Globus pallidus (tissue), 1 donor: ENCODE measurements at places on chromosomes 7 and 10.
A peak's percentile ranks its signal among the peaks of the same experiment; 100 is the strongest.

DNA sequence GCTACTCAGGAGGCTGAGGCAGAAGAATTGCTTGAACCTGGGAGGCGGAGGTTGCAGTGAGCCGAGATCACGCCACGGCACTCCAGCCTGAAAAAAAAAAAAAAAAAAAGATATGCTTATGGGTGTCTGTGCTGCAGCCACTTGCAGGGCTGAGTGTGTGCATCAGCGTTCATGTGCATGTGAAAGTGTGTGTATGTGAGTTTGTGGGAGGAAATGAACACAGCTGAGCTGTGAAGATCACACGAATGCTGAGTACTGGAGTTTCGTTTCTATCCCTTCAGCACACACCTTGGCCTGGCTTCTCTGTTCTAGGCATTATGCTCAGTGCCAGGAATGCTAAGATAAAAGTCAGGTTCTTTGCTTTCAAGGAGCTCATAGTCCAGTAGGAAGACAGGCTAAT, 12.0 kb upstream of the SVOPL start:
- no peak for DNase-seq

GRCh38 chr10:81576336-81576735, 298.7 kb upstream of the NRG3 start:
- no peak for DNase-seq

DNA sequence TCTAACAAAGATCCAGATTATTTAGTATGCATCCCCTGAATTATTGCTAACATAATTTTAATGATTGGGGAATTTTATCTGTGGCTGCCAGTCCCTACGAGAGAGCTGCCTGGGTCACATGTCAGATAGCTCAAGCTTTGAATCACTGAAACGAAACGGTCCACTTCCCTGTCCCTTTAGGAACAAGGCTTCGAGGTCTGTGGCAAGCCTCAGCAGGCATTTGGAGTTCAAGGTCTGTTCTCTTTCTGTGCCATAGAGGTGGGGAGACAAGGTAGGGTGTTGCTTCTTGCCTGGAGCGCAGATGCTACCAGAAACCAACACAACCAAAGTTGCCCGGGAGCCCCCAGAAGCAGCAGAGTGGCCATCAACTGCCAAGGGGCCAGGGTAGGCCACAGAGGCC, 13.9 kb upstream of the SH2D4B start:
- no peak for DNase-seq

DNA sequence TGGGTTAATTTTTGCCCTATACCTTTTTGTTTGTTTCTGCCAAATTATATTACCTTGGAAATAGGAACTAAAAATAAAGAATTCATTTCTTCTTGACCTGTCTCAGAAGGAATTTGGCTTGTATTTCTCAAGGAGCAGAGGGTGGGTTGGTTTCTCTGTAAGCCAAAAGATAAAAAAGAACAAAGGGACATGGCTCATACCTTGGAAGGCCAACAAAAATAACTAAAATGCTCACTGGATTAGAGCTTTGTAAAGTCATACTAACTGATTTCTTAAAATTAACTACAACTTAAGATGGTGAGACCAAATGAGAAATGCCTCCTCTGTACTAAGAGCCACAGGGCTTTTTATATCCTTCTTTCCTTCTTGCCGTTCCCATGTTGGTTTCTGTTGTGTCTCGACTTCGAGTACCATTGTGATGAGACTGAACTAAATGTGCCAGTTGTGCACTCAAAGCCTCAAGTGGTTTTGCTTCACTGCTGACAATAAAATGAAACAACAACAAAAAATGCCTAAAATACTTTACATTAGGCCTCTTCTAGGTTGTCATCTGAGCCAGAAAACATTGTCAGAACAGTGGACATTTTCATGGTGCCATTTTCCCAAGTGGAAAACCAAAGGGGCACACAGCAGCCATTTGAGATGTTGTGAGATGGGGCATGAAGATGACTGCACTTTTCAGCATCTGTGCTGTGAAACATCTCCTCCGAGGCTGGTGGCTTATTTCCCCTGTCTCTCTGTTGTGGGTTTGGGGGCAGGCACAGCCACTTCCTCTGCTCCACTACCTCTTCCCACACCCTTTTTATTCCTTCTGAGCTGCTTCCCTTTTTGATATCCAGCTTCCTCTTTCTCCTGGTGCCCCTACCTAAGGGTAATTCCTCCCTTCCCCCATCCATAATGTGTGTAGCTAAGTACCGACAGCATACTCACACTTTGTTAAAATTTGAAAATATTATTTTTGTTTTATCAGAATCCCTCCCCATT, 51.8 kb upstream of the AGR3 start:
- peak; percentile 50 for DNase-seq

DNA sequence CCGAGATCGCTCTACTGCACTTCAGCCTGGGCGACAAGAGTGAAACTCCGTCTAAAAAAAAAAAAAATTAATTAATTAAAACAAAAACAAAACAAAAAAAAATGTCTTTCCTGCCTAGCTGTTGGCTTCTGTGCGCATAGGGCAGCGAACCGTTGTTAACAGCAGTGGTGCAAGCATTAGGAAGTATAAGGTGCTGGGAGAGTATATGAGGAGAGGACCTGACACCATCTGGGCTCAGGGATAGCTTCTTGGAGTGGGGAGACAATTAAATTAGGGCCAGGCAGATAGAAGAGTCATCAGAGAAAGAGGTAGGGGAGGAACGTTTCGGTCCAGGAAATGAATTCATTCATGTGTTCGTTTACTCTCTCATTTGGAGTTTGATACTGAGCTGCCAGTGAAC, 46.2 kb upstream of the EZH2 start:
- no peak for DNase-seq

DNA sequence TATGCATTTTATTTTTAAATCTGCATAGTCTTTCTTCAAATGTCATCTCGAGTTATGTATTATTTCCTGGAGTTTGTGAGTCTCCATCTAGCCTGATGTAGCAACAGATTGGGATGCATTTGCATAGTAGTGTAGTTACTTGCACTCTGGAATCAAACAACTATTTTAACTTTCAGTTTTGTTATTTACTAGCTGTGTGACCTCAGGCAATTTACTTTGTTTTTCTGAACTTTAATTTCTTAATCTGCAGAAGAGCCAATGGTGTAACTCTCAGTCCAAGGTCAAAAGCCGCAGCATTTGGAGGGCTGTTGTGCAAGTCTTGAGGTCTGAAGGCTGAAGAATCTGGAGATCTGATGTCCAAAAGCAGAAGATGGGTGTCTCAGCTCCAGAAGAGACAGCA, 175.8 kb upstream of the SORCS1 start:
- no peak for DNase-seq

- no peak for DNase-seq
These were observed 50.2 kb downstream of the KCNH2 start for GRCh38 chr7:150927956-150928344.

DNA sequence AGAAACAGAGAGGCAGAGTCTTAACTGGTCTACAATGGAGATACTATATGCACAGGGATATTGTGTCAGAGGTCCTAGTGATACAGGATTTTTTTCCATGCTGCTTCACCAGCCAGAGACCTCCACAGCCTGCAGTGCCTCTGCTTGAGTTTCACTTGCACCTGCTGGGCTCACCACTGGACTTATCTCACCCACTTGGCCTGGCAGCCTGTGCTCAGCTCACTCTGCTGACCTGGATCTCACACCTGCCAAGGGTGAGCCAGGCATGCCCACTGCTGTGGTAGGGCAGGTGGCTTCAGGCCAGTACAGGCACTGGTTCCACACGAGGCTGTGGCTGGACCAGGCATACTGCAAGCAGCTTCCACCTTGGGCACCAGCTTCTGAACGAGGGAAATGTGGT, 36.6 kb downstream of the PNLIPRP3 start:
- DNase-seq, result no peak

DNA sequence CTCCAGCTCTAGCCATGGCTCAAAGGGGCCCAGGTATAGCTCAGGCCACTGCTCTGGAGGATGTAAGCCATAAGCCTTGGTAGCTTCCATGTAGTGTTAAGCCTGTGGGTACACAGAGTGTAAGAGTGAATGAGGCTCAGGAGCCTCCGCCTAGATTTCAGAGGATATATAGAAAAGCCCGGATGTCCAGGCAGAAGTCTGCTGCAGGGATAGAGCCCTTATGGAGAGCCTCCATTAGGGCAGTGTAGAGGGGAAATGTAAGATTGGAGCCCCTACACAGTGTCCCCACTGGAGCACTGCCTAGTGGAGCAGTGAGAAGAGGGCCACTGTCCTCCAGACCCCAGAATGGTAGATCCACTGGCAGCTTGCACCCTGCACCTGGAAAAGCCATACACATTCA, 240.8 kb upstream of the KLF14 start:
- DNase-seq, result no peak

DNA sequence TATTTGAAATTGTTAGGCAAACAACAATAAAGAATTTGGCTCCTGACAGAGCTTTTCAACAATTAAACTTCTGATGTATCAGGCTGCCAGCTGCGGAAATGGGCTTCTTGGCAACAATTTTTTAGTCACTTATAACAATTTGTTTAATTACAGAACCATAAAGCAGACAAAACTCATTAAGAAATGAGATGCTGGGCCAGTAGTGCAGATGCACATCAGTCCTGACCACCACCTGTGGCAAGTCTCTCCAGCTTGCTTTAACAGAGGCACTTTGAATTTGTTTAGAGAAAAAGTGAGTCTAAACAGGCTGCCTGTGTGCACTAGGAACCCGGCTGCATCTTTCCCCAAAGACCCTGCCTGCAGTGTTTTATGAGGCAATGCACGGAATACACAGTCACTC, 1124.4 kb downstream of the NXPH1 start:
- no peak for DNase-seq

DNA sequence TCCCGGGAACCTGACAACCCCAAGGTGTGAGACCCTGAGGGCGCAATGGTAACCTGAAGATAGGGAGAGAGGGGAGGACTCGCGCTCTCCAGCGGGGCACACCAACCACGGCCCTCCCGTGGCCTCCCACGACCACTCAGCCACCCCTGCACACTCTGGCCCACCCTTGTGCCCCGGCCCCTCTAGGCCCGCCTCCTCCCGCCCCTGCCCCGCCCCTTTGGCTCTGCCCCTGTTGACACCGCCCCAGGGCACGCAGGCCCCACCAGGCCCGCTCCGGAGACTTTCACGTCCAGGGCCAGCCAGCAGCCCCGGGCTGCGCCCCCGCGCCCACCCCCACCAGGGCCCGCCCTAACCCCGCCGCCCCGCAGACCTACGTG, 10.9 kb downstream of the ATG9B start:
- no peak for DNase-seq

DNA sequence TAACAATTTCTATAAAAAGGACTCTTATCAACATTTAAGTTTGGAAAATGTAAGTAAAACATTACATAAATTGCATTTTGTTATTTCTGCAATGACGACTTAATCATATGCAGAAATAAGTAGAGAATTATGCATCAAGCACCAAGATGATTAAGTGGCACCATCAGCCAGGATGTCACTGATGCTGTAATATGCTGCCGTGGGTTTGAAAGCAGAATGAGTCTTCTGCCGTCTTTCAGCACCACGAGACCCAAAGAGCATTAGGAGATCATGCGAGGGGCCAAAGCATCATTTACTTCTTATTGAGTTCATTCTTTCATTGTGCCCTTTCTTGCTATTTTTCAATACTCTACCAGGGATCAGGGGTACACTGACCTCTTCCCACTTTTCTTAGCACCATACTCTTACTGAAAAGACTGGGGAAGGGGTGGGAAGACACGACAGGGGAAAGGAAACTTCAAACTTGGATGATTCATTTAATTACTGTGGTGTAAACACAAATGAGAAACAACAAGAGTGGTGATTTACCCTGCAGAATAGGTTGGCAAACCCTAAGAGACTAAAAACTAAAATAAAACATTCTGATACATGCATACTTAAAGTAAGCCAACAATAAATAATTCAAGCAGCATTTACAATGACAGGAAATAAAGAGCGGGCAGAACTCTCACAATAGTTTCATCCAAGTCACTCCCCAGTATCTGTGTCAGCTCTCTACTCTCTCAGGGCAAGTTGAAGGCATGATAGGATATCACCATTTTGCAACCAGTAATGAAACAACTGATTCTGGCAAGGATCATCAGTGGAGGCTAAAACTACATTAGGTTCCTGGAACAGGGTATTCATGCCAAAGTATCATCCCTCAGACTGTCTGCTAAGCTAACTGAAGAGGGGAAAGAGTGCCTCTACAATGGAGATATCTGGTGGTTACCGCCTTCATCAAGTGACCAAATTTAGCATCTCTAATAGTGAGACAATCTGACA, 70.8 kb downstream of the CUL2 start:
- DNase-seq, result no peak

DNA sequence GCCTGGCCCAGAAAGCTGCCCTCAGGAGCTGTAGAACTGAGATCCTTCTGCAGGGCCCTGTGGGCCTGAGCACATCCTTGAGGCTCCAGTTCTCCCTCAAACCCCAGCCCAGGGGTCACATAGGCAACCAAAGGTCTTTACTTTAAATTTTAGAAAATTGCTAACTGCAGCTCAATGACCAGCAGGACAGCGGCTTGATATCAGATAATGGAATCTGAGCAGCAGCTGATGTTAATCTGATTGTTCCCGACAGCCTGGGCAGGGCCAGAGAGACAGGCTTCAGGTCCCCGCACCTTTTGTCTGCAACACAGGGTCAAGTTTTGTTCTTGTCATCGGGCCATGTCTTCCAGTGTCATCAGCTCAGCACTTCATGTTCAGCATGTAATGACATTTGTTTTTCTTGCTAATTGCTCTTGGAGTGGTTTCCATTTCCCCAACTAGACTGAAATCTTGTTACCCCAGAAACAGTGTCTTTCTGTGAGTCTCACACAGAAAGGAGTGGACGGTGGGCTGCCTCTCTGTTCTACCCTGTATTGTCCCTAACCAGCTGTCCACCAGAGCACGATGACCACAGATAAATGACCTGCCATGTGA, 91.0 kb downstream of the PAXIP1 start:
- DNase-seq, result no peak

DNA sequence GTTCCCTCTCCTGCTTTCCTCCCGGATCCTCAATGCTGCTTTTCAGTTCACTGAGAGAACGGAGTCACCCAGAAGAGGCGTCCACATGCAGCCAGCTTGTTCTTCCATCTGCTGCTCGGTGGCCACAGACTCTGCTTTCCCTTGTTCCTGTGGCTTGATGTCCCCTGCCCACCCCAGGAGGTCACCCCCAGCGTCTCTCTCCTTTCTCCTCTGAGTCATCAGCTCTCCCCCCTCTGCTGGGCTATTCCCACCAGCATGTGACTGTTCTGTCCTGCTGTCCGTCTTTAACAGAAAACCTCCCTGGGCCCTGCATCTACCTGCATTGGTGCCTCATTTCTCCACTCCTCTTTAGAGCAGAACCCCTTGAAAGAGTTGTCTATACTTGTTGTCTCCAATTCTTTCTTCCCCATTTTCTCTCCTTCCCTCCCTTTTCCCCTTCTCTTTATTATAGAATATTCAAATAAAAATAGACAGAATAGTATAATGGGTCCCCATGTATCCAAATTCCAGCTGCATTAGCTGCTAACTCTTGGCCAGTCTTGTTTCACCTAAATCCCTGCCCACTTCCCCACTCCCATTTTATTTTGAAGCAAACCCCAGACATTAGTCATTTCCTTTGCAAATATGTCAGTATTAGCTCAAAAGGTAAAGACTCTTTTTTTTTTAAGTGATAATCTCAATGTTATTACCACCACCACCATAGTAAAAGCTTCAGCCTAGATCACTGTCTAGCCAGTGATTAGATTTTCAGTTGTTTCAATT, 4.1 kb downstream of the ZNF282 start:
- DNase-seq, result no peak
